ENCODE measurements at places on chromosomes 11 and 22.

GRCh38 chr11:72297828-72298227 lies 53.9 kb upstream of the PHOX2A start:
- DNase-seq: no peak

DNA sequence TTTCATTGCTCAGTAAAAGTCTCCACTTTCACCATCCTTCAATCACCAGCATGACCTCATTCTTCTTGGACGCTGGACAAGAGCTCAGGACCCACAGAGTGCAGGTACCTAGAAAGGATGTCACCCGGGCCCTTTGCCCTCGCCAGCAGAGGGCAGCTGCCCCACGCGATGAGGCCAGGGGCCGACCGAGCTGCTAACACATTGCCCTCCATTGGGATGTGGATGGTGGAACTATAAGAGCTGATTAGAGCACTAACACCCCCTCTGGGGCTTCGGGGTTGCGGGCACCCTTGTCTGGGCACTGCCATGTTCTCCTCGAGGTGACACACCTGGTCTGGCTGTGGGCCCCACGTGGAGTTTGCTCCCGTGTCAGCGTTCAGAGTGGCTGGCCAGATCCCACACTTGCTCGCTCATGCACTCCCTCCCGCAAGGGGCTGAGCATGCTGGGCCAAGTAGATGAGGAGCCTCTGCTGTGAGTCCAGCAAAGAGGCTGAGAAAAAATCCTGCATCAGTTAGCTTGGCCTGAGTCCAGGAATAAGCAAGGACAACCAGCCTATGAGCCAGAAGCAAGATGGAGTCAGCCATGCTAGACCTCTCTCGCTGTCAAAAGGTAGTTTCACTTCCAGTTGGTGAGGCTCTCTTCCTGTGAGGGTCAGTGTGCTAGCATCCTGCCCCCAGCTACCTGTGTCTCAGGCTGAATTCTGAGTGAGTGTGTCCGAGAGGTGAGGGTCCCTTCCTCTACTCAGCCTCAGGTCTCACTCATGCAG lies 9.8 kb downstream of the KRTAP5-6 start:
- peak; percentile 33 for DNase-seq

- DNase-seq: no peak
Observed at GRCh38 chr11:94043241-94043640, 22.1 kb downstream of the HEPHL1 start.

- peak; percentile 22 for DNase-seq
Observed at GRCh38 chr11:118838905-118839553, 44.7 kb upstream of the CXCR5 start.

- DNase-seq: peak; percentile 95
Observed at GRCh38 chr11:44568658-44569473, 3.4 kb downstream of the CD82 start.

DNA sequence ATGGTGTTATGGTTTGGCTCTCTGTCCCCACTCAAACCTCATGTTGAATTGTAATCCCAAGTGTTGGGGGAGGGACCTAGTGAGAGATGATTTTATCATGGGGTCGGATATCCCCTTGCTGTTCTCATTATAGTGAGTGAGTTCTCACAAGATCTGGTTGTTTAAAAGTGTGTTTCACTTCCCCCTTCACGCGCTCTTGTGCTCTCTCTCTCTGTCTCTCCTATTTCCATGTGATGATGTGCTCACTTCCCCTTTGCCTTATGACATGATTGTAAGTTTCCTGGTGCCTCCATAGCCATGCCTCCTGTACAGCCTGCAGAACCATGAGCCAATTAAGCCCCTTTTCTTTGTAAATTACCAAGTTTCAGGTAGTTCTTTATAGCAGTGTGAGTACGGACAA lies 765.1 kb downstream of the KCNA4 start:
- peak; percentile 2 for DNase-seq

DNA sequence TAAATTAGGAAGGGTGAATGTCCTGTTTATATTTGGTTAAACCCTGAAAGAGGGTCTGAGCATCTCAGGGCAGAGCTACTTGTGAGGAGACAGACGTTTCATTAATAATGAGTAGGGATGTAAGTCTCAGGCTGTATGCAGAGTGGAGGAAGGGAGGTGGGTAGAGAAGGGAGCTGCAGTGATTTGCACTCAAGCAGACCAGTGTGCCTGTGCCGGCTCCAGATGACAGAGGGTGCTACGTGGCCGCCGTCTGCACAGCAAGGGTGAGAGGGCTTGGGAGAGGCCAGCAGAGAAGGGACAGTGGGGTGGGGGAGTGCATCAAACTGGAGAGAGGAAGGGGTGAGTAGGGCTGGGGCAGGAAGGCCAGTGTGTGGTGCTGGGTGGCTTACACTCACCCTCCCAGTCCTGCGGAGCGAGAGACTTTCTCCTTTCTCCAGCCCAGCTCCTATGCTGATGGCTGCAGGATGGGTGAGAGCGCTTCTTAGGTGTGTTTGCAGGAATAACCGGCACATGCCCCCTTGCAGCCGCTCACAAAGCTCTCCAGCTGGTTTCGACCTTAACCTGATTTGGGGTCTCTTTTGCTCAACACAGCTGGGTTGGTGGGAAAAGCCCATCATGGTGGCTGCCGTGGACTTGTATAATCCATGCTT lies 130.6 kb downstream of the ST3GAL4 start:
- DNase-seq: no peak

- no peak for DNase-seq
Observed at GRCh38 chr11:37109286-37109585, 511.2 kb upstream of the RAG2 start.

DNA sequence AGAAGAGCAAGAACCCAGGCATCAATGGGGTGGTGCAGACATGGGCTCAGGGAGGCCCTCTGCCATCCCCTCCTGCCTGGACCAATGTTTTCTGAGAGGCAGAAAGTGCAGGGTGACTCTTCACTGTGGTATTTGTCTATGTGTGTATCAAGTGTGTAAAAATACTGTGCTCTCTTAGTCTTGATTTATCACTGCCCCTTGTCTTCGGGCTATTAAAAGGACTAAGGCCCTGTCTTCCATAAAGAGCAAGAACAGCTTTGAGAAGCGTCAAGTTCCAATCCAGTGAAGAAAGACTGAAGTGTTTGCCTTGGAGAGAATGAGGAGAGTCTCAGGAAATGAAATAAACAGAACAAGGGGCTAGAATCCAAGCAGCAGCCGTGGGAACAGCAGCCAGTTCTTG lies 14.4 kb downstream of the PRSS23 start:
- DNase-seq: no peak

- DNase-seq: no peak
Observed at GRCh38 chr22:39132871-39133524, 19.5 kb downstream of the CBX7 start.

GRCh38 chr11:71936825-71937224 lies 8.0 kb downstream of the RNF121 start:
- DNase-seq: no peak

DNA sequence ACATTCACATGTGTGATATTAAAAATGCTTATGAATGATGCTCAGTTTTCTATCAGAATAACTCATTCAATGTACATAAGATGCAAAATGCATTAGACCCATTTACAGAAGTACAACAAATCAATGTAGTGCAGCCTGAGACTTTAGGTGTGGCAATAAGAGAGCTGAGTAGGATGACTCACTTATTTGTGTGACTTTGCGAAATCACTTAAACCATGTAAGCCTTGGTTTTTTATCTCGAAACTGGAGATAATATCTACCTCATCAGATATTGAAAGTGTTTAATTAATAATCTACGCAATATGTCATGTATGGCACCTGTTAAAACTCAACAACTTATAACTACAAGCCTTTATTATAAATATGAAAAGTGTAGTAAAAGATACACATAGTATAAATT lies 105.7 kb upstream of the LUZP2 start:
- peak; percentile 1 for DNase-seq

- DNase-seq: no peak
Observed at GRCh38 chr11:528166-528814, 7.1 kb downstream of the HRAS start.

- no peak for DNase-seq
Observed at GRCh38 chr11:17548444-17548843, 1.4 kb downstream of the OTOG start.

DNA sequence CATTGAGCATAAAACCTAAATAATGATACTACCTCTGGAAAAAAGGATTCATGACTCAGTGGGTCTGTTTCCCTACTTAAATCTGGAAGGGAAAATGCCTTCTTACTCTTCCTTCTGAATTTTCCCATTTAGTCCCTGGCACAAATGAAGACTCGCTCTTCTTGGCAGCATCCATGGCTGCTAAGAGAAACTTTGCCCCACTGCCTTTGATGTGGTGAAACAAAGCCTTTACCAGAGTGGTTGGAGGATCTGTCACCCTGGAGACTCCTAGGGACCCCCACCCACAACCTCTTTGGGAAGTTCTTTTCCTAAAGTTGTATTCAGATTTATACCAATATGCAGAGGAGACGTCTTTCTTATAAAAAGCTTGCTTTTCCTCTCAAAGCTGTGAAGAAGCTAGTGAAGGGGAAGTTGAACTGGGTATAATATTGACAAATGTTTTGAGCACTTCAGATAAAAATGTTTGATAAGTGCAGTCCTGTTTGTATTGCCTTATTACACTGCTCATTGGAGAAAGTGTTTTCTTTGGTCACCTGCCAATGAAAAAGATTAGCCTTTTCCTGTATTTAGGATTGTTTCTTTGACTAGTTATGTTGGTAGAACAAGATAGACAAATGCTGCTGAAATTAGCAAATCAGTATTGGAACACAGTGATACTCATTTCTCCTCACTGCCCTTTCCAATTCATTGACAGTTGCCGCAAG lies 77.3 kb downstream of the ARFGAP2 start:
- DNase-seq: no peak

DNA sequence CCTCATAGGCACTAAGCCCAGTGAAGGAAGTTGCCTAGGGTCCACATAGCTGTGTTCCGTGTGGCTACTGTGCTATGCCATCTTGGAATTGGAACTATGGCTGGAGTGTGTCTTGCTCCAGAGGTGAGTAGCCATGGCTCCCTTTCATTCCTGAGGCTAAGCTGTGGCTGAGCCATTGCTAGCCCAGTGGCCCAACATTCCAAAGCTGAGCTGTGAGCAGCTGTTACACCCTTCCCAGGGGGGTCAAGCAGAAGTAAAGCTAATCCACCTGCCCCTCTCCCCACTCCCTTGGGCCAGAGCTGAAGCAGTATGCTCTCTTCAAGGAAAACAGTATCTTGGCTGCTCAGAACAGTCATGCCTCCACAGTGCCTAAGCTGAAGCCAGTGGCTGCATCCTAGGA lies 51.1 kb downstream of the USP35 start:
- no peak for DNase-seq

DNA sequence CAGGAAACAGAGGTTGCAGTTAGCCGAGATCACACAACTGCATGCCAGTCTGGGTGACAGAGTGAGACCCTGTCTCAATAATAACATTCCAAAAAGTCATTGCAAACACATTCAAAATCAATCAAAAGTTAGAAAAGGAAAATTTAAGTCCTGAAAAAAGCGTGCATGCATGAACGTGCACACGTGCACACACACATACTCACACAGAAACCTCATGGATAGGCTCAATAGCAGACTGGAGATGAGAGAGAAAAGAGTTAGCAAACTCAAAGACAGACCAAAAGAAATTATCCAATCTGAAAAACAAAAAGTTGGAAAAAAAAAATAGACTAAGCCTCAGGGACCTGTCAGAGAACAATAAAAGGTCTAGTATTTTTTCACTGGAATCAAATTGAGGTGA lies 1005.6 kb downstream of the TBC1D22A start:
- DNase-seq: no peak

DNA sequence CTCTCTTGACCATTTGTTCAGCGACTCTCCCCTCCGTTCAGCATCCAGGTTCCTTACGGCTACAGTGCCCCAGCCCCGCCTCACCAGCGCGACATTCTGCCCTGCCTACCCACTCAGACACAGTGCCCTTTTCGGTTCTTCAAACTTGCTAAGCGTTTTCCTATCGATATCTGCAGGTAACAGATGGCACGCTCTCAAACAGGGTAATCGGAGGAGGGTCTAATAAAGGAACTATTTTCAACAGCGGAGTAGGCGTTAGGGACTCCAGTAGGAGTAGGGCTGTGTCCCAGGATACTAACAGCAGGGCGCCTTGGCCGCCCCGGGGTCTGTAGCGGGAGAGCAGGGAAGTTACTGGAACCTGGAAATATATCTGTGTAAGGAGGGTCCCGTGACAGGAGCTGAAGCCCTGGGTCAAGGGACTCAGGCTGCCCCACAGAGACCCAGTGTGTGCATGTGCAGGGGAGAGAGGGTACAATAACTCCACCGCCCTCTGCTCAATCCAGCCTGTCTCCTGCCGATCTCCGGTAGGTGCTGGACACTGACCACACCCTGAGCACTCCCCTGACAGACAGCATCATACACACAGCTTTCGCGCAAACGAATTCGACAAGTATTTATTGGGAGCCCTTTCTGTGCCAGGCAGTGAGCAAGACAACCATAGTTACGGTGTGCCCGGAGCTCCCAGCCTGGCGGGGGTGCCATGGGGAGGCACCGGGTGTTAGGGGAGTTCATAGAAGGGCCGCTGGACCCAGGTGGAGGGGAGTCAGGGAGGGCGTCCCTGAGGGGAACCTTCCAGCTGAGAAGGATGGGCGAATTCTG lies 2.1 kb downstream of the KLHL35 start:
- no peak for DNase-seq

DNA sequence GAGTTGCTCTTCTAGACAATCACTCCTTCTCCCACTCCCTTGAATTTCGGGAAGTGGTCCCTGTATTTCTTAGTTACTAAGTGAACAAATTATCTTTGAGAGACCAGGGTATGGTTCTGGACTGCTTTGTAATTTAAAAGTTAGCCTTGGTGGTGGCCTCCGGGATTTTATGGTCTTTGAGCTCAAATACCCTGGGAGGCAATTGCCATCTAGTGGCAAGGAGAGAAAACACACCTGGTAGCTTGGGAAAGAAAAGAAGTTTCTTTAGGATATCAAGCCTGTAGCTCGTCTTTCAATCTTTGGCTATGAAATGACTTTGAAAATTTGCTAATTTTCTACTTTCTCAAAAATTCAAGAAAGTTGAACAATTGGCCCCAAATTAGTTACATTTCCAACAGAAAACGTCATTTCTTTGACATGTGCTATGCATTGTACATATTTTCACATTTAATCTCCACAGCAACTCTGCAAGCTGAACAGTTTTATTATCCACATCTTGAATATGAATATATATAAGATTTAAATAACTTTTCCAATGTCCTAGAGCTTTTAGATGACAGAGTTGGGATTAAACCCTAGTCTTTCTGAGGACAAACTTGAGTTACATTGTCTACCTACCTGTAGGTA lies 39.1 kb downstream of the MMP27 start:
- DNase-seq: no peak

- no peak for DNase-seq
Observed at GRCh38 chr11:3838504-3838903, 2.3 kb downstream of the RHOG start.

- DNase-seq: no peak
Observed at GRCh38 chr11:86984701-86985100, 29.5 kb upstream of the FZD4 start.

DNA sequence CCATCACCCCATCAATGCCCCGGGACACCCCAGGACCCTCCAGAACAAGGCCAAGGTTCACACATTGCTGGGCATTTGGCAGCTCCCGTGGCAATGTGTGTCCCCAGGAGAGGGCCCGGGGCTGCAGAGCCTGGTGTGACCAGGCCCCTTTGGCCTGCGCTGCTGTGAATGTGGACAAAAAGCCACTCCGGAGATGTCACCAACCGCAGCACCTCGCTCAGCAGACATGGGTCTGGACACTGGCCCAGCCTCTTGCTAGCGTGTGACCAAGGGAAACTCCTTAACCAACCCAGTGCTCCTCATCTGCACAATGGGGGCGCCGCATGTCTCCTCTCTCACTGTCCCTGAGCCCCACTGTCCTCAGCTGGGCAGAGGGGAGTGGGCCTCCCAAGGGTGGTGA lies 8.0 kb upstream of the CHADL start:
- DNase-seq: no peak

- peak; percentile 81 for DNase-seq
Observed at GRCh38 chr11:36356201-36356600, 60.1 kb downstream of the PRR5L start.

Measured in HL-60 (cell line).